ENCODE measurements at places on chromosomes 7 and 10.

DNA sequence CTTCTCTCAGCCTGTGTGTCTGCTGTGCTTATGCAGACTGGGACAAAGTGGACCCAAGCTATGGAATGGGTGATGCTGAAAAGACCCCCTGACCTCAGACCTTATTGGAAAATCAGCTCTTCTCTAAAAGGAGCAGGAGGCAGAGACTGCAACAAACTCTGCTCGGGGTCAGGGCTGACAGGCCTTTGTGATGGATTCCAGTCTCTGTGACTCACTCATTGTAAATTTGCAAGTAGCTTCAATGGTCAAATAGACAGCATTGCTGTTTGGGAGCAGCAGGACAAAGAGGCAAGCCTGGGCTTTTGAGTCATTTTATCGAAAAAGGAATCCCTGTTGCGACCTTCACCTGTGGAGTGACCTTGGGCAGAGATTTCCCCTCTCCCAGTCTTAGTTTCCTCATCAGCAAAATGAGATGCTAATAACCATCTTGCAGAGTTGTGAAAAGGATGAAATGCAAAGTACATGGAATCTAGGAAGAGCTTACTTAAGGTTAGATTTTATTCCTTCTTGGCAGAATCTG, 26.1 kb upstream of the GPR26 start:
- DNase-seq, result no peak

DNA sequence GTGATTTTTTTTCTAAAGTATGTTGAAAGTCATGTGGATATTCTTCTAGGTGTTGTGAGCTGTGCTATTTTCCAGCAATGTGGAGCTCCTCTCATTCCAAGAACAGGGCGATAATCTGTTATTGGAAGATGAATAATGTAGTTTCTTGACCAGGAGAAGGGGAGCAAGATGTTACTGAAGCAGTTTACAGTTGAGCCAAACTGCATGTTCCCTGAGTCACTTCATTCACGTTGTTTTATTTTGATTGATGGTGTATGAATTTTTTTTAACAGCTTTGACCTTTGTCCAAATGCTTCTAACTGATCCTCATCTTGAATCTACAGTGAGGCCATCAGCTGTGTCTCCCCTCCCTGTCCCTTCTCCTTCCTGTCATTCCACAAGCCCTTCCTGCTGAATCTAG, 277.1 kb upstream of the KLF6 start:
- no peak for DNase-seq

DNA sequence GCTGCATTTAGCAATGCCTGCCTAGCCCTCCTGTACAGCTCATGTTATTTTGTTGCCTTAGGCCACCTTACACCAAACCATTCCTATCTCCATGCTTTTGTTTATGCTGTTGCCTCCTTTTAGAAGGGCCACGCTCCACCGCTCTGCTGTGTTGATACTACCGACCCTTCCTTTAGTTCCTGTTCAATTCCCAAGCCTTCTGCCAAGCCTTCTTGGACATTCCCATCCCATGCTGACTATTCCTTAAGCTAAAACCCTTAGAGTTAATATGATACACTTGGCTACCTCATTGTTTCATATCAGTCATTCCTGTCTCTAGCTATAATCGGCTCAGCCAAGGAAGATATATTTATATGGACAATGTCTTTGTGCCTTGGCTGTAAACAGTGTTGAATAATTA, 705.5 kb downstream of the LRMDA start:
- DNase-seq, result no peak

DNA sequence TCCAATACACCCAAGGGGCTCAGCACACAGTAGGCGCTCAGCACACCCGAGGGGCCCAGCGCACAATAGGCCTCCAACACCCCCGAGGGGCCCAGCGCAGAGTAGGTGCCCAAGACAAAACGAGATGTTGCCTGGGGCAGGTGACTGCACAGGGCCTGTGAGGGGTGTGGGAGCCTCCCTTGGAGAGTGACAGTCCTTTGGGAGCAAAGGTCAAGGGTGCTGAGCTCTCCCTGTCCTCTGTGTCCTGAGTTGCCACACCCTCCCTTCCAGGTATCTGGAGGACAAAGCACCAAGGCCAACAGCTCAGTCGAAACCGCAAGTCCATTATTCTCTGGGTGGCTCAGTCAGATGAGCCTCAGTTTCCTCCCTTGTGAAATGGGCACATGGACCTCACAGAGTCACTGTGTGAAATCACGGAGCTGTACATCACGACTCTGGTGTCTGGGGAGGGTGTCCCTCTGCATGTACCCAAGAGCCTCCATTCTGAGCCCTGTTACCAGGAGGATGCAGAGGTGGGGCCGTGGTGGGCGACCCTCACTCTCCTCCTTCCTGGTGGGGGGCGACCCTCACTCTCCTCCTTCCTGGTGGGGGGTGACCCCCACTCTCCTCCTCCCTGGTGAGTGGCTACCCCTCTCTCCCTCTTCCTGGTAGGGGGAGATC, 81.3 kb downstream of the FOXL3 start:
- no peak for DNase-seq

- DNase-seq, result no peak
These were observed 20.5 kb upstream of the INPP5A start for GRCh38 chr10:132516771-132517725.

- DNase-seq, result no peak
These were observed 53.9 kb downstream of the ACADSB start for GRCh38 chr10:123062726-123063125.

- DNase-seq, result no peak
These were observed 60.2 kb downstream of the MAD1L1 start for GRCh38 chr7:2172311-2173188.

- DNase-seq, result no peak
These were observed 222.3 kb downstream of the SFMBT2 start for GRCh38 chr10:7188456-7189050.

- no peak for DNase-seq
These were observed 61.3 kb downstream of the CD36 start for GRCh38 chr7:80699721-80700256.

GRCh38 chr7:135538376-135538775, 19.3 kb upstream of the NUP205 start:
- no peak for DNase-seq

GRCh38 chr10:116768786-116769185, 26.4 kb upstream of the HSPA12A start:
- no peak for DNase-seq

- DNase-seq, result no peak
These were observed 646 bp downstream of the FAM13C start for GRCh38 chr10:59361663-59362143.

DNA sequence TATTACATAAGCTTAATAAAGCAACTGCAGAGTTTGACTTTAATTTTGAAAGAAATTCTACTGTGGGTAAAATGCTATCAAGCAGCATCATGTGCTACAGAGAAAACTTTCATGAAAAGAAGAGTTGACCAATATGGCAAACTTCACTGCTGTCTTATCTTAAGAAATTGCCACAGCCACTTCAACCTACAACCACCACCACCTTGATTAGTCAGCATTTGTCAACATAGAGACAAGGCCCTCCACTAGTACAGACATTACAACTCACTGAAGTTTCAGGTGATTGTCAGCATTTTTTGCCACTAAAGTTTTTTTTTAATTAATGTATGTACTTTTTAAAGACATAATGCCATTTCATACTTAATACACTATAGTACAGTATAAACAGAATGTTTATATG, 350.3 kb downstream of the HPSE2 start:
- DNase-seq, result no peak

GRCh38 chr10:3785851-3786271, 852 bp upstream of the KLF6 start:
- no peak for DNase-seq

DNA sequence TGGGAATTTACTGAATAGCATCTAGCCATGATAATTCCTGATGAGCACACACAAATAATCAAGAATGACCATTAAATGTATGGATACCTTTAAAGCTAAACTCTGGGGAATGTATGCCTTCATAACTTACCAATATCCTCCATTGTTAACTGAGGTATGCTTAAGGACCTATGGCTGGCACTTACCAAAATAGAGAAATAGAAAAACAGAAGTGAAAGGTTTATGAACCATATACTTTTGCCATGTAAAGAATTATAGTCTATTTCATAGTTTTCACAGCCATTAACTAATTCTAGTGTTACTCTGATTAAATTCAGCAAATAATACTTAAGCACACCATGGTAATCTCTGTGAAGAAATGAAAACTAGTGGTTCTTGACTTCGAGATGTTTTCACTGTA, 1360.6 kb upstream of the LRRTM3 start:
- no peak for DNase-seq

GRCh38 chr10:109737626-109738025, 185.7 kb downstream of the XPNPEP1 start:
- DNase-seq, result no peak

DNA sequence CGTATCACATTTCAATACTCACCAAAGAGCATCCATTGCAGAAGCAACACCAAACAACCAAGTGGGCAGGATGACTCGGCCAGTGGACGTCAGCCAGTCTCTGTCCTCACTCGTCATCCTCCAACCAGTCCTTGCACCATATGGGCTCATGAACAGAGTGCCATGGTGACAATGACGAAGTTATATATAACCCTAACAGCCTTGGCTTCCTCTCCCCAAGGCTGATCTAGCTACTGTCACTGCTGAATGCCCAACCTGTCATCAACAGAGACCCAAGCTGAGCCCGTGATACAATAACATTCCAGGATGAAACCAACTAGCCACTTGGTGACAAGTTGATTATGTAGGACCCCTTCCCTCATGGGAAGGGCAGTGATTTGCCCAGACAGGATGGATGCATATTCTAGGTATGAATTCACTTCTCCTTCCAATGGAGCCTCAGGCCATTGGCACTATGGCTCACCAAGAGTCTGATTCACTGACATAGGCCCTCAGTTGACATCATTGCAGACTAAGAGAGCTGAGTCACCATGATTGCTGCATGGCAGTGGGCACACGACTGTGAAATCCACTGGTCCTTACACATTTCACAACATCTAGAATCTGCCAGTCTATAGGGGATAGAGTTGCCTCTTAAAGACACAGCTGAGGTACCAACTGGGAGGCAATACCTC, 26.3 kb upstream of the PPIF start:
- no peak for DNase-seq

DNA sequence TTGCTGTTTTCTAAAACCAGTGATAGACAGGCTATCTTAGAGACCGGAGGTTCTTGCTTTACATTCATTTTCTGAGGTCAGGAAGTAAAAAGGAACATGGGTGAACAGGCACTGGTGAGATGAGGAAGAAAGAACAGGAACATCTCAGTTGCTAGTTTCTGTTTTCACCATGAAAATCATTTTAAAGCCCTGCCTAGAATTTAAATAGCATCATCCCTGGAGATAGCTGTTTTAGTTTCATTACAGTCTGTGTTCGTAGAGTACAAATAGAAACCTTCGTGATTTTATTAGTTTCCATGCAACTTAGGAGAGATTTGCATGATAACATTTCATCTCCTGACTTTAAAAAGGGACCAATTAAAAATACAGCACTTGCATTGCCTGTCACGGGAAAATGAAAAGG, 14.7 kb downstream of the KCNMA1 start:
- no peak for DNase-seq

DNA sequence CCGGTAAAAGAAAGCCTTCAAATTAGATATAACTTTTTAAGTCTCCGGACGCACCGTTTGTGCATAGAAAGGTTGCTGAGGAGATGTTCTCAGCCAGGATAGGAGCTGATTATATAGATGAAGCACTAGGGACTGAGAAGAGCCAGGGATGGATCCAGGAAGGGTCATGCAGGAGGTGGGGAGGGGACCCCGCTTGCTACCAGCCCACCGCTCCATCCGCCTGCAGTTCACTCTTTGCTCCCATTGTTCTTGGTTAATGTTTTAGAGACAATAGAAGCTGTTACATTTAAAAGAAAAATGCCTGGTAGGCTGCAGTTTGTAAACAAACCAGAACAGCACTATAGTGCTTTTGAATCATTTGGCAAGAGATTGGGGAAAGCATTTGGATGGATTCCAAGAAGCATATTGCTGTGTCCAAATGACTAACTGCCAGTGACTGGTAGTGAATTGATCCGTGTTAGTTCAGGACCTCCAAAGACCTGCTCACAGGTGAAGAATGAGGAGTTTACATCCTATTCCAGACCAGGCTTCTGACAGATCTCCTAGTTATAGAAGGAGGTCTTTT, 175.9 kb upstream of the TAC1 start:
- no peak for DNase-seq

DNA sequence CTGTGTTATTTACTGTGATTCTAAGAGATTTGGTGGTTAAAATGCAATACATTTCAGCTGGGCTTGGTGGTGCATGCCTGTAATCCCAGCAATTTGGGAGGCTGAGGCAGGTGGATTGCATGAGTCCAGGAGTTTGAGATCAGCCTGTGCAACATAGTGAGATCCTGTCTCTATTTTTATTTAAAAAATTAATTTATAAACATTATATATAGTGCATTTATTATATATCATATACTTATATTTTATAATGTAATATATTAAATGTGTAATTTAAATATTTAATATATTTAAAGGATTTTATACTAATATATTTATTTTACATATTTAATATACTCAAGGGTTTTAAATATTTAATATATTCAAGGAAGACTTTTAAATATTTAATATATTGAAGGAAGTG, 402.8 kb upstream of the PCDH15 start:
- DNase-seq, result no peak

GRCh38 chr10:75672111-75672671, 240.8 kb downstream of the LRMDA start:
- DNase-seq, result no peak

DNA sequence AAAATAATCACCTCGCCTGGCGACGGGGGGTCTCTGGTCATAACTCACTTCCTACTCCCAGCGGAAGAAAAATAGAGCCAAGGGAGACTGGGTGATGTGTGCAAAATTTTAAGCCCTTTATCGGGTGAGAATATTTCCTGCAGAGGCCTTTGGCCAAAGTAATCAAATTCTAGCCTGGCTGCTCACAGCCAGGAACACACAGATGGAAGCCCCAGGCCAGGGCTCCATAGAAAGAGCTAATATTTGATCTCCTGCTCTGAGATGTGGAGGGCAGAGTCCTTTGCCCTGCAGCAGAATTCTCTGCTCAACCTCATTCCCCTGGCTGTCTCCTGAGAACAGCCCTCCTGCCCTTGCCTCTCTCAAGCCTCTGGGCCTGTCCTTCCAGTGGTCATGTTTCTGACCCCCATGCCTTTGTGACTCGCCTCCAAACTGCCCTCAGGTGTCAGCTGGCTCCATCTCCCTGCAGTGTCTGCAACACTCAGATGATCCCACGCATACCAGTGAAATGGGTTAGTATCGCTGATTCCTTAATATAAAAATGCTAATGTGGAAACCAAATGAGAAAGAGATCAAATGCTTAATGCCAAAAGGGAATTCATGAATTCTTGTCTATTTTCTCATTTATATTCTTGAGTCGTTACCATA, 34.5 kb downstream of the FRMD4A start:
- no peak for DNase-seq
